ENCODE measurements at places on chromosomes 16 and 17. TPM values are rescaled to one million over a fixed set of nuclear protein-coding genes. Genes with fewer than 3 reads are reported as not detected.
A peak's percentile ranks its signal among the peaks of the same experiment; 100 is the strongest.

OSGIN1 gene
- 3.8 TPM for total RNA-seq

CRYM gene
- total RNA-seq = not detected

GRCh38 chr16:85639529-85640253 is 26.6 kb downstream of the GSE1 start:
- DNase-seq = no peak

DNA sequence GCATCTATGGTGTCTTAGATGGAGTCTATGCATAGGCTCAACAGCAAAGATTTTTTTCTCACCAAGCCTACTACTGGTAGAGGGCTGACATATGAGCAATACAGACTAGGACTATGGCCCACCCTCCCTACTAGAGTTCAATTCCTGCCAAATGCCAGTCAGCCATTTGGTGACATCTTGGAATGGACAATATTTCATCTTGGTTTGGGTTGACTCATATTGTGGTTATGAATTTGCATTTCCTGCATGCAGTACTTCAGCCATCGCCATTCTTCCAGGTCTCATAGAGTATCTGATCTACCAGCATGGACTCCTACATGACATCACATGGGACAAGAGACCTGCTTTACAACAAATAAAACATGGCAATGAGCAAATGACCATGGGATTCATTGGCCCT is 778.1 kb upstream of the SOX9 start:
- peak; percentile 63 for DNase-seq

DNA sequence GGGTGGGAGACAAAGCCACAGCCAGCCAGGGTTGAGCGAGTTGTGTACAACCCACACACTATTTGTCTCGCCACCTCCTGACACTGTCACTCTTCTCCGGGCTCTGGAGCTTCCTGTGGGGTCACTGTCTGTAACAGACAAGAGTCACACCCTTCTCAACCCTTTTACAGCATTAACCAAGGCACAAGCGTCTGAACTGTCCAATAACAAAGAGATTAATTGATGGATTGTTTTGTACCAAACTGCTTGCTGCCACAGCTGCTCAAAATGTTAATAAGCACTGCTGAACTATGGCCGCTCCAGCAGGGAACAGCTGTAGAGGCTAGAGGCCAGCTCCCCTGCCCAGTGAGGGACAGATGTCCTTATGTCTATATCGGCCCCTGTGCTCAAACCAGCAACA is 25.2 kb upstream of the HYDIN start:
- no peak for DNase-seq

DNA sequence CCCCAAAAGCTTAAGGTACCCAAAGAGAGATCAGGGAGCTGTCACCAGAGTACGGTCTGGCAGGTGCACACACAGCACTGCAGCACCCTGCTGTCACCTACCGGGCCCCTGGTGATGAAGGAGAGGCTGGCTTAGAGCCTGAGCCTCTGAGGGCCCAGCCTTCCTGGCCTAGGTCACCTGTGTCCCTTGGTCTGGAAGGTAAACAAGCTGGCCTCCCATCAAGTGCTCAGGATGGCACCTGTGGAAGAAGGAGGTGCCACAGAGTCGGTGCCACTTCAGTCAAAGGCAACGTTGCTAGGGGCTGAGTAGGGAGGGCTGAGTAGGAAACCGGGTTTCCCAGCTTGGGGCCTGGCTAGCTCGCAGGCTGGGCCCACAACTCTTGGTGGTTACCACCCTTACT is 70.7 kb downstream of the COG7 start:
- no peak for DNase-seq

- DNase-seq = peak; percentile 33
Measured at GRCh38 chr16:51818342-51818944, 667.4 kb upstream of the SALL1 start.

GRCh38 chr17:73952480-73953205 is 250.8 kb upstream of the RPL38 start:
- DNase-seq = no peak

- DNase-seq = no peak
Measured at GRCh38 chr17:47987240-47987835, 16.4 kb downstream of the CDK5RAP3 start.

- DNase-seq = no peak
Measured at GRCh38 chr16:583470-583814, 6.4 kb upstream of the RAB40C start.

- no peak for DNase-seq
Measured at GRCh38 chr17:35160354-35161201, 13.0 kb downstream of the UNC45B start.

DNA sequence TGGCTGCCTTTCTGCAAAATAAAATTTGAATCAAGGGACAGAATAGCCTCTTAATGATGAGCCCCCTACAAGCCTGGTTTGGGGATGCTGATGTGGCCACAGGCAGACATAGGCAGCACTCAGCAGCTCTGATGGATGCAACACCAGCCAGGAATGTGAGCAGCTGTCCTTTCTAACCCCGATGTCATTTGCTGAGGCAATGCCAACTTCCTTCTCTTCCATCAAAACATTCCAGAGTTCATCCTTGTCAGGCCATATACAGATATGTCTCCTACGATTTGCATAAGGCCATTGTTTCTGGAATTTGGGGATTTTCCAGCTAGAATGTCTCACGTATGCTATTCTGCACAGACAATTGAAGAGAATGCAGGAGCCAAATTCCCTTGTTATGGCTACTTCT is 52.1 kb upstream of the MYOCD start:
- no peak for DNase-seq
